IMR-90 (cell line): ENCODE measurements at places on chromosomes 1 and 21. TPM values are rescaled to one million over a fixed set of nuclear protein-coding genes. Genes with fewer than 3 reads are reported as not detected.

DNA sequence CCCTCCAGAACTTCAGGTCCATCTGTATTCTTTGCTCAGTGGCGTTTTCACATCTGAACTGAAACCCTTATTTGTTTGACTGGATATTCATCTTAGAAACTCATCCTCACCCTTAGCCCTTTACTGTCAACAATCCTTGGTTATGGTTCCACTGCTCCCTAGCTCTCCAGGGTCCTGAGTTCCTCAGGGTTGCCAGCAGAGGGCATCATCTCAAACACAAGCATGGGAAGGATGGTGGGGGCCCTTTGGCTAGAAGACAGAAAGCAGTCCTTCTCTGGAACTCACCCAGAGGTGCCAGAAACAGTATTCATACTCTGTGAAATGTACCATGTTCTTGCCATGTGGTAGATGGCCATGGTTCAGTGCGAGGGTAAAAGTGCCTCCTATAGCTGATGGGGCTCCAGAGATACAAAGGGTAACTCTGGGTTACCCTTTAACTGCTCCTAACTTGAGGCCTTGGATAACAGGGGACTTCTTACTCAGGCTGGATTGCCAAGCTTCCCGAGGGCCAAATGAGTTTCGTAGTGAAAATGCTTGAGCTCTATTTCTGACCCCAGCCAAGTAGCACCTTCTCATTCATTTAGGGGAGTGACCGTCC, 11.3 kb downstream of the NCSTN start:
- DNase-seq: peak; percentile 18

DNA sequence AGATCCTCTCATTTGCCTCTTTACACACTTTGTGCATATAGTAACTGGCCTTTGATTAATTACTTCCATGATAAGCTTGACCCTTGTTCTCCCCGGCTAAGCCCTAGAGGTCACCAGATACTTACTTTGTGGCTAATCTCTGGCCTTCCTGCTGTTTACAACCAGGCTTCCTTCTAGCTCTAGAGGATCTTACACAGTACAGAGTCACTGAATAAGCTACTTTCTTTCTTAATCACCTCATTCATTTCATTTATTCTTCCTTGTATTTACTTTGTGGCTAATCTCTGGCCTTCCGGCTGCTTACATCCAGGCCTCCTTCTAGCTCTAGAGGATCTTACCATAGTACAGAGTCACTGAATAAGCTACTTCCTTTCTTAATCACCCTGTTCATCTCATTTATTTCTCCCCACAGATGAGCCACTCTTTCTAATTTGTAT, 144.3 kb upstream of the C1orf21 start:
- DNase-seq: peak; percentile 91

- DNase-seq: no peak
These were observed 11.1 kb downstream of the POFUT2 start for GRCh38 chr21:45276596-45276995.

DNA sequence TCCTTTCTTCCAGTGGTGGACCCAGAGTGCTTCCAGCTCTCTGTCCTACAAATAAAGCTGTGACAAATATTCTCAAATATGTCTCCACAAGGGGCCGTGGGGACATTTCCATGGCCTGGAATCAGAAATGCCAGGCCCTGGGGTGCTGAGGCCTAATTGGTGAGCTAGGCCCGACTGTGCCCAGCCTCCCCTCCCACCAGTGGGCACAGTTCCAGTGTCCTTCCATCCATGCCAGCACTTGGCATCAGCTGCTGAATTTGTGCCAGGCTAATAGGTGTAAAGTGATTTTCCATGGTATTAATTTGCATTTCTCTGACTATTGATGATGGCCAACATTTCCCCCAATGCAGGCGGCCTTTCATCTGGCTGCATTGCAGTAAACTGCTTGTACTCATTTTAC, 48.5 kb upstream of the B3GALT5 start:
- DNase-seq: no peak

DNA sequence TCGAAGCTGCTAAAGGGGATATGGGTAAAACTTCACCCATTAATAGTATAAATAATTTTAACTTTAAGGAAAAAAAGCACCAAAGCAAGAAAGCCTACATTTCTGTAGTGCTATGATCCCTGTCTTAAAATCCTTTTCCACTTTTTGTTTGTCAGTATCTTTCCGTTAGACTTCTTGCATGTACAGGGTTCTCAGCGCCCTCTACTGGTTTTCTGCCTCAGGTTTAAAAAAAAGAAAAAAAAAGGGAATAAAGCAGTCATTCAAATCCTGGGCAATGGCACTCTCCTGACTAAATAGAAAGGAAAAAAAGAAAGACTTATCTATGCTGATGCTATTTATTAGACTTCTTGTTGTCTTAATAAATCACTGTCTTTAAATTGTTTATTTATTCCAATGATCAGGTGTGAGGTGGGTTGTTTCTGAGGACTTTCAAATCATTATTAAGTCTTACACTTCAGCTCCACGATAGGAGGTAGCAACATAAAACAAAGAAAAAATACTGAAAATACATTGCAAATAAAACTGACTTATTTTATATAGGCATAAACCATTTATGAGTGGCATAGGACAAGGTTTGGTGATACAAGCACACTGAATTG, 475.4 kb upstream of the NR5A2 start:
- DNase-seq: peak; percentile 76

DNA sequence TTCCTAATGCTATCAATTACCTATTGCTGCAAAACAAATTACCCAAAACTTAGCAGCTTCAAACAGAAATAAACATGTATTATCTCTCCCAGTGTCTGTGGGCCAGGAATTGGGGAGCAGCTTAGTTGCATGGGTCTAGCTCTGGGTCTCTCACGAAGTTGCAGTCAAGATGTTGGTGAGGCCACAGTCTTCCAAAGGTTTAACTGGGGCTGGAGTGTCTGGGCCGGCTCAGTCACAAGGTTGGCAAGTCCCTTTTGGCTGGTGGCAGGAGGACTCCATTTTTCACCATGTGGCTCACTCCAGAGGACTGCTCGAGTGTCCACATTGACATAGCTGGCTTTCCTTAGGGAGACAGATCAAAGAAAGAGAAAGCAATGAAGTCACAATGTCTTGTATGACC, 5.0 kb upstream of the LRP8 start:
- DNase-seq: no peak

GRCh38 chr1:40610156-40610555, 55.3 kb downstream of the RIMS3 start:
- DNase-seq: no peak

- DNase-seq: no peak
These were observed 43.6 kb downstream of the PLEKHA6 start for GRCh38 chr1:204316164-204316563.

DNA sequence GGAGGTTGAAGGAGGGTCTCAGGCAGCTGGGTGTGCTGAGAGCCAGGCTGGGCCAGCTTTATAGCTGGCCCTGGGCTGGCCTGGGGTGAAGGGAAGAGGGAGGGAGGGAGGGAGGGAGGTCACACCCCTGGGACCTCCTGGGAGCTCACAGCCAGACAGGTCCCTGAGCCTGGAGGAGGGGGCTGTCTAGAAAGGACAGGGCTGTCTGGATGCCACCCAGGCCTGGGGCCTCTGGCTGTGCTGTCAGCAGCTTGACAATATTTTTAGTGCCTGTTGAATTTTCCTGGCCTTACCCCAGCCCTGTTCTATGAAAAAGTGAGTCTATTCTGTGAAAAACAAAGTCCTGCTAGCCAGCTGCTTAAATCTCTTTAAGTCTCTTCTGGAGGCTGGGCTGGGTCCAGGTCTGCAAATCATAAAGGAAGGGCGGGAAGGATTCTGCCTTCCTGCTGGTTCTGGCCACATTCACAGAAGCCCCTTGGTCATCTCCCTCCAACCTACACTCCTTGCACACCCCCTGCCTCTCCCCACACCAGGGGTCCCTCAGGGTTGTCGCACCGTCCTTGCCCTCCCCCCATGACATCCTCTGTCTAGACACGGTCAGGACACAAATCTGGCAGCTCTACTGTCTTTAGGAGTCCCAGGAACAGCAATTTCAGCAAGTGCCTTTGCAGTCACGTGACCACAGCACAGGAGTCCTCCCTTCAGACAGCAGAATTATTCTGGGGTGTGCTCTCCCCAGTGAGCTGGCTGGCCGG, at the start of gene LEFTY2:
TSS of gene LEFTY2 (minus strand) at position 34 of the 755 bp plus-strand sequence. CDS start 80 bp downstream, outside the sequence.
- DNase-seq: no peak

The EPHB2 gene
- total RNA-seq: 54.7 and 58.8 TPM in 2 replicates

The APP gene
- total RNA-seq: 191 and 196 TPM in 2 replicates

The ZBTB8B gene
- total RNA-seq: not detected in 2 replicates

The ZNF648 gene
- not detected in 2 replicates for total RNA-seq

The GRHL3 gene
- not detected in 2 replicates for total RNA-seq

The AZIN2 gene
- 2.2 and 4.7 TPM in 2 replicates for total RNA-seq
